ENCODE measurements at places on chromosomes 5 and 9. TPM values are rescaled to one million over a fixed set of nuclear protein-coding genes. Genes with fewer than 3 reads are reported as not detected.

GMCL2 gene
- total RNA-seq: not detected

NINJ1 gene
- 65.5 TPM for total RNA-seq

FYB1 gene
- total RNA-seq: 8.4 TPM

BARHL1 gene
- total RNA-seq: not detected

ITK gene
- total RNA-seq: 0.90 TPM

FOXD4L6 gene
- not detected for total RNA-seq

GHR gene
- total RNA-seq: 10.8 TPM

IL5 gene
- not detected for total RNA-seq

BTNL8 gene
- total RNA-seq: 0.59 TPM

HACD4 gene
- 0.82 TPM for total RNA-seq

GABRA1 gene
- not detected for total RNA-seq

SLC22A4 gene
- total RNA-seq: 2.8 TPM

C1QTNF3 gene
- total RNA-seq: 1.2 TPM

- H3K4me3 ChIP-seq: no peak overlapping the region
- no peaks in the 10 kb centered on the region for H3K4me1 ChIP-seq
- no peaks in the 10 kb centered on the region for H3K27me3 ChIP-seq
- DNase-seq: no peak
Observed at GRCh38 chr9:137436761-137437600, 4.2 kb downstream of the ENTPD8 start.

GRCh38 chr5:107853031-107853430 lies 182.3 kb upstream of the EFNA5 start:
- H3K4me1 ChIP-seq: no peaks in the 10 kb centered on the region
- no peaks in the 10 kb centered on the region for H3K27me3 ChIP-seq
- DNase-seq: no peak
- no peak overlapping the region for H3K4me3 ChIP-seq
- no peaks in the 10 kb centered on the region for H3K36me3 ChIP-seq

DNA sequence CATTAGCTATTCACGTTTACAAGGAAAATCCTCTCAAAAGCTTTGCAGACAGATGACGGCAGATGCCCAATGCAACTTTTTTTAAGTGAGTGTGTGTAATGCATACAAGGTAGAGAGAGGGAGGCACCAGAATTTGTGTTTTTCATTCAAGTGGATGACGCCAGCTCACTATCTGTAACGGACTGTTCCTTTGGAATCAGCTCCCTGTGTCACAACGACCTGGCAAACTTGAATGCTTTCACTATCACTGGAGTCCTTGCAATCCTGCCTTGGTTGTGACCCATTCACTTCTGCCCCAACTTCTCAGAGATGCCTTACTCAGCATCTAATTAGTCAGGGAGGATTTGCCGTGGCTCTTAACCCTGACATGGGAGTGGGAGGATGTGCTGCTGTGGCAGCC lies 148.5 kb downstream of the BNC2 start:
- H3K27me3 ChIP-seq: no peaks in the 10 kb centered on the region
- no peak overlapping the region for H3K4me3 ChIP-seq
- no peaks in the 10 kb centered on the region for H3K36me3 ChIP-seq
- peak overlapping the region; percentile 46 for H3K27ac ChIP-seq
- H3K4me1 ChIP-seq: peaks cover 22% of the 10 kb centered on the region

DNA sequence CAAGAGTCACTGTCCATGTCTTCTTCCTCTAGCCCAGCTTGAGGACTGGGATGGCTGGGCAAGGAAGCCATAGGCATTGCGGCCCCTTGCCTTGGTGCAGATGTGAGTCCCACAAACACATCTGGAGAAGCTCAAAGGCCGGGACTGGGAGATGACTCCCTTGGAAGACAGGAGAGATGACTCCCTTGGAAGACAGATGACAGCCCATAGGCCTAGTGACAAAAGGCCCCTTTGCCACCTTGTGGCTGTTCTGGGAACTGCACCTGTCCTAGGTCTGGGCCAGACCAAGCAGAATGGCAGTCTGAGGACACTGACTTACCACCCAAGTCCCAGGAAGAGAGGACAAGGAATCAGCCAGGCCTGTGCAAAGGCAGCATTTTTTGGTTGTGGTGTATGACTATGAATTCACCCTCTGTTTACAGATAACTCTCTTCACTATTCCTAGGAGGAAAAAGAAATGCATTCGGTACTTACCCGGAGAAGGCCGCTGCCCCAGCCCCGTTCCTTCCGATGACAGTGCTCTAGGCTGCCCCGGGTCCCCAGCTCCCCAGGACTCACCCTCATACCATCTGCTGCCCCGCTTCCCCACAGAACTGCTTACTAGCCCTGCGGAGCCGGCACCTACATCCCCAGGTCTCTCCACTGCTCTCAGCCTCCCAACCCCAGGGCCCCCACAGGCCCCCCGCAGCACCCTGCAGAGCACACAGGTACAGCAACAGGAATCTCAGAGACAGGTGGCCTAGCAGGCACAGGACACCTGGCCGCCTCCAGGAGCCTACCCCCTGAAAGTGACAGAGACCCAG lies 30.8 kb downstream of the SKP1 start:
- no peaks in the 10 kb centered on the region for H3K4me1 ChIP-seq
- H3K27me3 ChIP-seq: no peaks in the 10 kb centered on the region
- H3K4me3 ChIP-seq: no peak overlapping the region
- peaks cover 67% of the 10 kb centered on the region for H3K36me3 ChIP-seq
- H3K27ac ChIP-seq: no peak overlapping the region

GRCh38 chr9:137619240-137620047 lies 639 bp downstream of the EHMT1 start:
- no peaks in the 10 kb centered on the region for H3K27me3 ChIP-seq
- H3K27ac ChIP-seq: peak overlapping the region; percentile 79
- no peak for DNase-seq
- H3K4me3 ChIP-seq: peak overlapping the region; percentile 74

DNA sequence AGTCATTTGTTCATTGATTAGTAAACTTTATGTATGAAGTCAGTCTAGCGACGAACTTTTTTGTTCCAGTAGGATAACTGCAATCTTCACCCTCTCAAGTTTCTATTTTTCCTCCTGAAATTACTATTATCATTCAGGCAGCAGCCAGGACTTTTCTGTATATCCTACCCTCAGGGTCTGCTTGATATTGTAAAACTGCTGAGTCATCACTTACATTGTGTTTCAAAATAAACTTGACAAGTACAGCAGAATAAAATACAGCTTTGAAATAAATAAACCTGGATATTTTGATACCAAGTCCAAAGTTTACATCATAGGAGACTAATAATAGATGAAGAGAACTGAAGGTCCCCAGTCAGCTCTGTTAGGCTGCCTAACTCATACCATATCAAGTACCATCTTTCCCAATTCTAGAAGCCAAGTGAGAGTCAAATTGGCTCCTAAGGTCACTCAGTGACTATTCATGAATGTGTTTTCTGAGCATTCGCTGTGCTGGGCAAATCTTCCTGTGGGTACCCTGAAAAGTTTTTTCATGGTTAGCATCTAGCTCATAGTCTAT lies 234.6 kb downstream of the PARP8 start:
- no peak overlapping the region for H3K4me3 ChIP-seq
- H3K36me3 ChIP-seq: no peaks in the 10 kb centered on the region
- H3K4me1 ChIP-seq: no peaks in the 10 kb centered on the region
- no peaks in the 10 kb centered on the region for H3K27me3 ChIP-seq
- no peak for DNase-seq
- H3K27ac ChIP-seq: no peak overlapping the region

- H3K27me3 ChIP-seq: no peaks in the 10 kb centered on the region
- no peaks in the 10 kb centered on the region for H3K36me3 ChIP-seq
- H3K4me3 ChIP-seq: no peak overlapping the region
- no peak for DNase-seq
Observed at GRCh38 chr9:20570756-20571155, 51.5 kb downstream of the MLLT3 start.

- H3K27ac ChIP-seq: no peak overlapping the region
- DNase-seq: no peak
- H3K4me1 ChIP-seq: peaks cover 10% of the 10 kb centered on the region
- no peaks in the 10 kb centered on the region for H3K36me3 ChIP-seq
- peak overlapping the region; percentile 23 for H3K4me3 ChIP-seq
- no peaks in the 10 kb centered on the region for H3K27me3 ChIP-seq
Observed at GRCh38 chr9:87336914-87337333, 160.7 kb upstream of the DAPK1 start.

DNA sequence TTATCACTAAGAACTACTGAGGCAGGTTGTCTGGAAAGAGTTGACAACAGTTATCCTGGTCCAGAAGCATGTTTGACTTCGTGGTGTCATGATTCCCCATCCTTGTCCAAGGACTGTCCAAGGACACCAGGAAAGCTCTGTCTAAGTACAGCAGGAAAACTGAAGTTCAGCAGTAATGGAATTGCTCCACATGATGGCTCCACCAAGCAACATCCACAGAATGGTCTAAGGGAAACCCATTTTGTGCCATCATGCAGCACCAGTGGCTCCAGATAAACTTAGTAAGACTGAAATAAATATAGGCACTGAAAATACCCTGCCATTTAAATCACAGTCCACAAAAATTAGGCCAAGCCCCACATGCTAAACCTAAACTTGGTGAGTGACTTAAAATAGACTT lies 192.8 kb downstream of the CDH18 start:
- H3K27me3 ChIP-seq: no peaks in the 10 kb centered on the region
- H3K4me1 ChIP-seq: no peaks in the 10 kb centered on the region

DNA sequence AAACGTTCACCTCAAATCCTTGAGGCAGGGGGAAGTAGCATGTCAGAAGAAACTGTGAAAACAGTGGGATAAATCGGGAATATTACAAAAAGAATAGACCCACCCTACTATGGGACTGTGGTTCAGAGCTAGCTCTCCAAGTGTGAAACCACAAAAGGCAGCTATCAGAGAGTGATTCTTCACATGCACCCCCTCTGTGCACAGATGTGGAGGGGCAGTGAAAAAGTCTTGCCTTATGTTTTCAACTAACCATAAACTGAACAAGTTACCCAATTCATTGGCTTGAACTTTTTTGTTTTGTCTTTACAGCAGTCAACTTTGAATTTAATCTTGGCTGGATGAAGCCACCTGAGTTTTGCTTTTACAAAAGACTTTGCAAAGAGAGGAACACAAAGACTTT lies 98.8 kb upstream of the NR4A3 start:
- no peak for DNase-seq
- no peak overlapping the region for H3K27ac ChIP-seq
- H3K27me3 ChIP-seq: no peaks in the 10 kb centered on the region
- H3K36me3 ChIP-seq: no peaks in the 10 kb centered on the region
- no peaks in the 10 kb centered on the region for H3K4me1 ChIP-seq

DNA sequence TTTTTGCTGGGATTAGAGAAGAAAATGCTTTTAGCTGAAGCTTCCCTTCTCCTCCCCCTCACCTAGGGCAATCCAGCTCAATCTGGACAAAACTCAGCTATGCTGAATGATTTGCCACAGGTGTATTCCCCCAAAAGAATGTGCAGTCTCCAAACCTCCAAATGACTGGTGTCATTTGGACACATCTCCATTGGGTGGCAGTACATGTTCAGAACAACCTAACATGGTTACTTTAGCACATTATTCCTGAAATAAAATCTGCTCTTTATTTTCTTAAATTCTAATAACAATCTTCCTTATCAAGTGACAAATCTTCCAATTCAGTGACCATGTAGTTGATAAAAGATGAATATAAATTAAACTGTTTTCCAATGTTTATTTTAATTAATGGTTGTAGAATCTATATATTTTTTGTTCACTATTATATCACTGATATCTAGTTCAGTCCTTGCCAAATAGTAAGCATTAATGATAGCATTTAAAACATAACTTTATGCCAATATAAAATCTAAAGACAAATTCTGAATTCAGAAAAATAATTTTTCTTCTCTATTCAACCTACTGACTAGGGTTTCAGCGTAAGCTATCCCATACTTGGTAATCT lies 61.3 kb upstream of the MOCS2 start:
- H3K27ac ChIP-seq: no peak overlapping the region
- H3K27me3 ChIP-seq: no peaks in the 10 kb centered on the region
- DNase-seq: no peak
- peaks cover 19% of the 10 kb centered on the region for H3K4me1 ChIP-seq
- H3K4me3 ChIP-seq: no peak overlapping the region
- no peaks in the 10 kb centered on the region for H3K36me3 ChIP-seq

DNA sequence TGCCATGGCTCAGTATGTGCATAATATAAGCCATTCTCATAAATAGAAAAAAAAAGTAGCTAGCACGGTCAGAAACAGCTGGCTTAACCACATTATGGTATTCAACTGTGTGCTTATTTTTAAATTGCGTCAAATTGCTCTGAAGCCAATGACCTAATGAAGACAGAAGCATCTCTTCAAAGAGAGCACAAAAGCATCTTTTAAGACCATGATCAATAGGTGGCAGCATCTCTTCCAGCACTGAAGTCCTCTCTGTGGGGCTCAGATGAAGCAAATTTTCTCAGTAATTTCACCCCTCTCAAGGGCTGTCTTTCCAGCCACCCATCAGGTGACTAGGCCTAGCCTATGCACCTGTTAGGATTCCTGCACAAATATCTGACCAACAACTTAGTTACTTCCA lies 251.4 kb downstream of the GLIS3 start:
- DNase-seq: no peak
- H3K27ac ChIP-seq: no peak overlapping the region
- H3K27me3 ChIP-seq: no peaks in the 10 kb centered on the region
- H3K4me3 ChIP-seq: no peak overlapping the region
- H3K4me1 ChIP-seq: no peaks in the 10 kb centered on the region

GRCh38 chr5:10859393-10860195 lies 98.6 kb upstream of the DAP start:
- H3K36me3 ChIP-seq: no peaks in the 10 kb centered on the region
- peaks cover 16% of the 10 kb centered on the region for H3K4me1 ChIP-seq
- H3K27me3 ChIP-seq: no peaks in the 10 kb centered on the region
- H3K27ac ChIP-seq: no peak overlapping the region

DNA sequence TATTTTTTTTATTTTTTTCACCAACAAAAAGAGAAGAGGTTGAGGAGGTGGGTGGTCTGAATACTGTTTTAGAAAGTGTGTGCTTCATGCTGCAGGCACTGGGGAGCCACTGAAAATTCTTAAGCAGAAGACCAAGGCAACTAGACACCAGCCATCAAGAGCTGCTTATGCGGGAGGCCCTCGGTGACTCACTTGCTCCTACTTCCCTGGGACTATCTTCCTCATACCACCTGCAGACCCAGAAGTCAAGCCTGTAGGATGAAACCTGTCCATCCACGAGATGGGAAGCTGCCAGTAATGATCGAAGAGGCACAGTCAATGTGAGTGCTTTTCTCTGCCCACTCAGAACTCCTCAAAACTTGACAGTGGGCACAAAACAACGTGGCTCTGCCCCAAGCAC lies 125.8 kb upstream of the SLC44A1 start:
- no peaks in the 10 kb centered on the region for H3K4me1 ChIP-seq
- no peaks in the 10 kb centered on the region for H3K36me3 ChIP-seq
- DNase-seq: no peak
- H3K4me3 ChIP-seq: no peak overlapping the region

GRCh38 chr9:120326049-120326693 lies 253.8 kb downstream of the CDK5RAP2 start:
- H3K4me3 ChIP-seq: no peak overlapping the region
- H3K4me1 ChIP-seq: no peaks in the 10 kb centered on the region
- H3K27ac ChIP-seq: no peak overlapping the region
- no peaks in the 10 kb centered on the region for H3K36me3 ChIP-seq
- DNase-seq: no peak

All from right atrium auricular region (tissue), 2 donors.